NCI-H510A treated with DMSO at 0.1 percent for 48 hours (cell line): ENCODE measurements at places on chromosomes 6 and 20.

- no peak for DNase-seq
Measured at GRCh38 chr20:48816282-48817205, 11.3 kb downstream of the PREX1 start.

- no peak for DNase-seq
Measured at GRCh38 chr6:130065609-130066156, 47.3 kb downstream of the L3MBTL3 start.

GRCh38 chr6:92147246-92147645 lies 1272.1 kb downstream of the EPHA7 start:
- DNase-seq, result no peak

DNA sequence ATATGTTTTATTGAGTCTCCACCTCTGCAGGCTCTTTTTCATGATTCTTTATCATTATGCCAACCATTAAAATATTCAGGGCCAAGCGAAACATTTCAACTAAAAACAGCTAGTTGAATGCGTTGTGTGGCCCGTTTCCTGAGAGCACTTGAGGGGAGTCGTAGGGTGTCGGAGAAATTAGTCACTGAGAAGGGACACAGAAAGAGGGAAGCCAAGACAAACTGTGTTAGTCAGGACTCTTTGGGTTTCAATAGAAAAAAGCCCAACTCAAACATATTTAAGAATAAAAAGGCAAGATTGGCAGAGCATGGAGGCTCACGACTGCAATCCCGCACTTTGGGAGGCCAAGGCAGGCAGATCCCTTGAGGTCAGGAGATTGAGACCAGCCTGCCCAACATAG lies 58.9 kb downstream of the MAFB start:
- DNase-seq, result no peak

DNA sequence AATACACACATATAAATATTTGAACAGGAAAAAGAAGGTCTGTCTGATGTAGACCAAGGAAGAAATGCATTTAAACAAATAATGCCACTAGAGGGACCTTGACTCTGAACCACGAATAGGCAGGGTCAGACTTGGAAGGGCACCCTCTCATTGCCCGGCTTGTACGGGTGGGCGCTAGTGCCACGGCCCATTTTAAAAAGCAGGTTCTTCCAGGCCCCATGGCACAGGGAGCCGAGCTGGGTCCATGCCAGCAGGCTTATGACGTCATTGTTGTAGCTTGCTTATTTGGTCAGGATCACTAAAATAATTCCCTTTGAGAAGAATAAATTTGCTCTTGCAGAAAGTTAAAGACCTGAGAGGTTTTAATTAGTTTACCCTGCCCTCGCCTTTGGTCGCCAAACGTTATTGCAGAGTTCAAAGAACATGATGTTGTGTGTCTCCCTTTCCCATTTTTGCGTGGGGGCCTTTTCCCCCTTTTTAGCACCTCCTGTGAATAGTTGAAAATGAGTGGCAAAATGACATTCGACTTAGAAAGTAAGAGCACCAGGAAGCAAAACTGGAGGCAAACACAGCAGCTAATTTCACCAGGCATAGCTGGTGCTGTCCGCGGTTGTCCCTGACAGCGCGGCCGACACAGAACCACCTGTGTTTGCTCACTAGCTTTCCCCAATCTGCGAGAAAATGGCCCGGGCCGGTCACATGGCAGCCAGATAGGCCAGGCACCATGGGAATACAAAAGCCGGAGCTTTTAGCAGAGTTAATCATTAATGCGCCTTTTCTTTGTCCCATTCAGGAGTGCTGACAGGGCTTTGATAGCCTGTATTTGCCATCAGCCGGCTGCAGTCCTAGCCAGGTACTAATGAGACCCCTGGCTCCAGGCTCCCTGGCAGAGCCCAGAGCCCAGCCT lies 93.8 kb downstream of the FOXA2 start:
- peak; percentile 94 for DNase-seq

GRCh38 chr6:13423252-13423651 lies 64.1 kb downstream of the GFOD1 start:
- DNase-seq, result no peak

DNA sequence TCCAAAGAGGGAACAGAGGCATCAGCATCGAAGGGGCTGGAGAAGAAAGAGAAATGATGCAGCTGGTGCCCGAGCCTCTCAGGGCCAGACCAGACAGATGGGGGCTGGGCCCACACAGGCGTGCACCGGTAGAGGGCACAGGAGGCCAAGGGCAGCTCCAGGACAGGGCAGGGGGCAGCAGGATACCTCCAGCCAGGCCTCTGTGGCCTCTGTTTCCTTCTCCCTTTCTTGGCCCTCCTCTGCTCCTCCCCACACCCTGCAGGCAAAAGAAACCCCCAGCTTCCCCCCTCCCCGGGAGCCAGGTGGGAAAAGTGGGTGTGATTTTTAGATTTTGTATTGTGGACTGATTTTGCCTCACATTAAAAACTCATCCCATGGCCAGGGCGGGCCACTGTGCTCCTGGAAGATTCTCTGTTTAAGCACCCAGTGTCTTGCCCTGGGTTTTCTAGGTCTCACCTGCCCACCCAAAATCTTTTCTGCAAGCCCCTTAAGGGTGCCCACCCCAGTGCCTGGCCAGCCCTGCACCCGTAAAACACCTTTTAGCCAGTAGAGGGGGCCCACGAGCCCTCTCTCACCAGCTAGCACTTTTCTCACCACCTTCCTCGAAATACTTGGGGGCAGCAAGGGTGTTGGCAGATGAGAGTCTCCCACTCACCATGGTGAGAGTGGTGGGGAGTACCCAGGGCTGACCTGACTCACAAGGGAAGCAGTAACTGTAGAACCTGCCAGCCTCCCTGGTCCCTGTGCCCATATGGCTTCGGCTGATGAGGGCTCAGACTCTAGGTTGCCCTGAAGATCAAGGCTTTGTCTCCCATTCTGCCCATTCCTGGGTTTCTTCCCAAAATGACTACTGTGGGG lies 35.7 kb upstream of the ID1 start:
- no peak for DNase-seq

GRCh38 chr20:60292001-60292520 lies 333.8 kb downstream of the CDH26 start:
- no peak for DNase-seq

DNA sequence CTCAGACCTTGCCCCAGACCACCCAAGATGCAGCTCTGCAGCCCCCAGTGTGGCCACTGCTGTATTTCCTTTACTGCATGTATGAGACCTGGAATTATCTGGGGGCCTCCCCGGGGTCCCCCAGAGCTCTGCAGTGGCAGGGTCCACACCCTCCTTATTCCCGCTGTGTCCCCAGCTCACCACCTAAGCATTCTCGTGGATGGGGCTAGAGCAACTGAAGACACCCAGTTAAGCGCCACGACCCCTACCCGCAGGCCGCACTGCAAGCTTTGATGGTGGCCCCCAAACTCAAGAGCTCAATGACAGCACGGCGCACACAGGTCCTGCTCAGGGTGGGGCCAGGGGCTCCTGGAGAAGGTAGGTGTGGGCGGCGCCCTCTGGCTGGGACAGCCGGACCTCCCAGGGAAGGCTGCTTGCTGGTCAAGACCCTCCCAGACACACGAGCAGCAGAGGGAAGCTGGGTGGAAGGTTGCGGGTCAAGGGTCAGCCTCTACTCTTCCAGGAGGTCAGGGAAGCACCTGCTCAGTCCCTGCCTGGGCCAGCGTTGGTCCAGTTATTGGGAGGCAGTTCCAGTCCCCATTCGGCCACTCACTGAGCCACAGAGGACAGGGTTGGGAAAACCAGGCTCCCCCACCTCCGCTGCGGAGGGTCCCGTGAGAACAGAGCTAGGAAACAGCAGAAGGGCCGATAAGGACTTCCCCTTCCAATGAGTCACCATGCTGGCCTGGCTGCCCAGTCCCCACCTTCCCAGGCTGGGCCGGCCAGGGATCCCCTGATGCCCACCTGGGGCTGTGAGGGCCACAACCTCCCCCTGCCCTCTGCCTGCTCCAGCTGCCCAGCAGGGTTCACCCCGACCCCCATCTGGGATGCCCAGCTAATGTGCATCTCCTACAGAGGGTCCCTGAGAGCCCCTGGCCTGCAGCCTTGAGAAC lies 2.9 kb downstream of the LAMA5 start:
- no peak for DNase-seq

DNA sequence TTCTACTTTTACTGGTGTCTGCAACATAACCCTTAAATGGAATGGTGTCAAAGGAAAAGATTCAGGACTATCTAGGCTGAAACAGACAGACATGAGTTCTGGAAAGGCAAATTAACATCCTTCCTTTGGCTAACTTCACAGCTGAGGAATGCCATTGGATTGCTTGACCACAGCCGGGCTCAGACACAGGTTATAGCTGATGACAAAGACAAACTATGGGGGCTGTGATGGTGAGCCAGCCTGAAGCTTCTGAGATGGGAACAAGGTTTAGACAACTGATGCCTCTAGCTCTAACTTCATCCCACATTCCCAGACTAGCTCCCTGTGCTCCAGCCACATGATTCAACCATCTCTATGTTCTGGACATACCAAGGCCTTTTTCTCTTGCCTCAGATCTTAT lies 15.3 kb downstream of the POLR1C start:
- no peak for DNase-seq

DNA sequence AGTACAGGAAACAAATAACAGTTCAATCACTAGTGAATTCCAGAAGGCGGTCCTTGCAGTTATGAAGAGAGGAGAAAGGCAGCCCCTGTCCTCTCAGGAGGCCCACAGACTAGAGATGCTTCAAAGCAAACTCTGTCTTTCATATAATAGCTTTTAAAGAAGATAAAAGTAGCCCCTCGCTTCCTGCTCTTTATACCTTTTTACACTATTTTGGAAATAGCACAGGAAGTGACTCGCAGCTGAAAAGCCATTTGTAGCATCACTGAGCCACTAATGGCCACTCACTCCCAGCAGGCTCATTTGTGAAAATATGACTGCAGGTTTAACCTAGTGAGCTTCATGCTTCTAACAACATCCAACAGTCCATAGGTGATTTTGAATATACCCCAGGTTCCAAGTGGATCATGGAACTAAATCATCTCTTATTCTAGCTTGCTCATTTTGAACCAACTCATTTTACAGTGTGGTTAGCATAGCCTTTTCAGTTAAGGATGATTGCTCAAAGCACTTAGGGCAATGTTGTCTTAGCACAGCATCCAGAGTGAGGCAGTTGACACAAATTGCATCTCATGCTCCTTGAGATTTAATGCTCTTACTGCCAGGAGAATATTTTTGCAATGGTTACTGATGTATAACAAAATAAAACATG lies 136.0 kb upstream of the NRSN1 start:
- no peak for DNase-seq

DNA sequence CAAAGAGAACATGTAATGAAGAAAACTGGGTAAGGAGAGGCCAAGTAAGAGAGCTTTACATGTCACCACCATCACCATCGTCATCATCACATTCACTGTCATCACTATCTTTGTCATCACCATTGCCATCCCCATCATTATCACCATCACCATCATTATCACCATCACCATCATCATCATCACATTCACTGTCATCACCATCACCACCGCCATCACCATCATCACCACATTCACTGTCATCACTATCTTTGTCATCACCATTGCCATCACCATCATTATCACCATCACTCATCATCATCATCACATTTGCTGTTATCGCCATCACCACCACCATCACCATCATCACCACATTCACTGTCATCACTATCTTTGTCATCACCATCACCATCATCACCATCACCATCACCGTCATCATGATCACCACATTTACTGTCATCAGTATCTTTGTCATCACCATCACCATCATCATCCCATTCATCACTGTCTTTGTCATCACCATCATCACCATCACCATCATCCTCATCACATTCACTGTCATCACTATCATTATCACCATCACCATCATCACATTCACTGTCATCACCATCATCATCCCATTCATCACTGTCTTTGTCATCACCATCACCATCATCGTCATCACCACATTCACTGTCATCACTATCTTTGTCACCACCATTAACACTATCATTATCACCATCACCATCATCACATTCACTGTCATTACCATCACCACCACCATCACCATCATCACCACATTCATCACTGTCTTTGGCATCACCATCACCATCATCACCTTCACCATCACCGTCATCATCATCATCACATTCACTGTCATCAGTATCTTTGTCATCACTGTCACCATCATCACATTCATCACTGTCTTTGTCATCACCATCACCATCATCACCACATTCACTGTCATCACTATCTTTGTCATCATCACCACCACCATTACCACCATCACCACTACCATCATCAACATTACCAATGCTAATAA lies 172.3 kb downstream of the ERMARD start:
- DNase-seq, result no peak

DNA sequence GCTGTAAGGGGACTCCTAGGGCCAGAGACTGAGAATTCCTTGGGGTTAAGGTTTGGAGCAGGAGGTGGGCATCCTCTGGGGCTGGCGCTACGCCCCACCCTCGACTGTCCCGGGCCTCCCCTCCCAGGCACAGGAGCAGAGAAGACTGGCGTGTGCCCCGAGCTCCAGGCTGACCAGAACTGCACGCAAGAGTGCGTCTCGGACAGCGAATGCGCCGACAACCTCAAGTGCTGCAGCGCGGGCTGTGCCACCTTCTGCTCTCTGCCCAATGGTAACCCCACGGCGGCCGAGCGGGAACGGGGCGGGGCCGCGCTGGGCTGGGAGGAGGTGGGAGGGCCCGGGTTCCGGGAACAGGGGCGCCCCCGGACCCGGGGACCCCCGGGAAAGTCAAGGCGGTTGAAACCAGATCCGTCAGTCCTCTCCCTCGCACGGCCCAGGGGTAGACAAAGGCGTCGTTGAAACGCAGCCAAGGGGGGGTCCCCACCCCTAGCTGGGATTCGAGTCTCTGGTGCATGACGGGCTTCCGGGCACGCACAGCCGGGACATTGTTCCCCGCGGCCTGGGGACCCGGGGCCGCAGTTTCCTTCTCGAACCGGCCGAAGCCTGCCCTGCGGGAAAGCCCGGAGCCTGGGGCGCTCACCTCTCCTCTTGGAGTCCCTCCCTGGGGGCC lies 844 bp downstream of the WFDC2 start:
- DNase-seq, result peak; percentile 61

GRCh38 chr6:39080246-39080875 lies 31.8 kb downstream of the GLP1R start:
- no peak for DNase-seq

DNA sequence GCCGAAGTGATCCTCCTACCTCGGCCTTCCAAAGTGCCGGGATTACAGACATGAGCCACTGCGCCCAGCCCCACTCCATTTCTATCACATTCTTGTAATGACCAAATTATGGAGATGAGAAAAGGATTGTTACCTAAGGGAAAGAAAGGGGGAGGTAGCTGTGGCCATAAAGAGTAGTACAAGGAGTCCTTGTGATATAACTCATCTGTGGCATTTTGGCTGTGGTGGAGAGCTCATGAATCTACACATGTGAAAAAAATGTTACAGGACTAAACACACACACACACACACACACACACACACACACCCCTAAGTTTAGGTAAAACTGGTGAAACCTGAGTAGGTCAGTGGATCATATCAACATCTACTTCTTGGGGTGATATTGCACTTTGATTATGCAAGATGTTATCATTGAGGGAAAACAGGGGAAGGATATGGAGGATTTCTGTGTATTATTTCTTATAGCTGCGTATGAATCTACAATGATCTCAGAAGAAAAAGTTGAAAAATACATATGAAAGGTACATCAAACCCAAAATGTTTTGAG lies 251.5 kb downstream of the TSHZ2 start:
- DNase-seq, result no peak

- no peak for DNase-seq
Measured at GRCh38 chr6:29624520-29624961, 8.4 kb downstream of the GABBR1 start.
